ENCODE measurements at places on chromosomes 13 and 19. TPM values are rescaled to one million over a fixed set of nuclear protein-coding genes. Genes with fewer than 3 reads are reported as not detected.

DNA sequence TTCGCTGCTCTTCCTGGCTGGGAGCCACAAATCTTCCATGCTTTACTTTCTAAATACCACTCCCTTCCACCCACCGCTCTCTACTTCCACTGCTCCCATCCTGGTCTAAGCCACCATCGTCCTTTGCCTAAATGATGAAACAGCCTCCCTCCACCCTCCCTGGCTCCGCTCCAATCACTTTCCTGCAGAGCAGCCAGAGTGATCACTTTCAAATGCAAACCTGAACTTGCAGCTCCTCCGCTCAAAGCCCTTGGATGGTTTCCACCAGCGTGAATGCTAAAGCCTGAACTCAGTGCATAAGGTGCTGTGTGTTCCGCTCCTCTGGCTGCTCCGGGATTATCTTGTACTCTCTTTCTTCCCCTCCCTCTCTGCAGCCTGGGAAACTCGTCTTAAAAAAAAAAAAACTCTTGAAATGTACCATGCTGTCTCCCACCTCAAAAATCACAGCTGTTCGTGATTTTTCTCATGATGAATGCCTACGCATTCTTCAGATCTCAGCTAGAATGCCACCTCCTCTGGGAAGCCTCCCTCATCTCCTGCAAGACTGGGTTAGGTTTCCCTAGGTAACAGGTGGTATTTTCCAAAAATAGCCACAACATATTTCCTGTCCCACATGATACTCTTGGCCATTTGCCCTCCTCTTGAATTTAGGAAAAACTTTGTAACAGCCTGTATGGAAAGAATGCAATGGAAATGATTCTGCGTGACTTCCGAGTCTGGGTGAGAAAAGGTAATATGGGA lies 3.7 kb upstream of the SIN3B start:
- no peak overlapping the region for H3K27ac ChIP-seq
- peak overlapping the region; percentile 34 for H3K4me3 ChIP-seq
- H3K36me3 ChIP-seq = no peaks in the 10 kb centered on the region
- H3K4me1 ChIP-seq = peaks cover 20% of the 10 kb centered on the region
- no peaks in the 10 kb centered on the region for H3K27me3 ChIP-seq
- peak; percentile 55 for DNase-seq

RNF17 gene
- total RNA-seq = not detected

GRCh38 chr13:82467626-82468025 lies 1414.6 kb downstream of the SLITRK1 start:
- no peaks in the 10 kb centered on the region for H3K36me3 ChIP-seq
- DNase-seq = no peak
- no peaks in the 10 kb centered on the region for H3K4me1 ChIP-seq
- H3K27ac ChIP-seq = no peak overlapping the region

GRCh38 chr13:98156259-98156658 lies 13.4 kb downstream of the FARP1 start:
- no peaks in the 10 kb centered on the region for H3K4me1 ChIP-seq
- no peak for DNase-seq
- no peaks in the 10 kb centered on the region for H3K36me3 ChIP-seq

DNA sequence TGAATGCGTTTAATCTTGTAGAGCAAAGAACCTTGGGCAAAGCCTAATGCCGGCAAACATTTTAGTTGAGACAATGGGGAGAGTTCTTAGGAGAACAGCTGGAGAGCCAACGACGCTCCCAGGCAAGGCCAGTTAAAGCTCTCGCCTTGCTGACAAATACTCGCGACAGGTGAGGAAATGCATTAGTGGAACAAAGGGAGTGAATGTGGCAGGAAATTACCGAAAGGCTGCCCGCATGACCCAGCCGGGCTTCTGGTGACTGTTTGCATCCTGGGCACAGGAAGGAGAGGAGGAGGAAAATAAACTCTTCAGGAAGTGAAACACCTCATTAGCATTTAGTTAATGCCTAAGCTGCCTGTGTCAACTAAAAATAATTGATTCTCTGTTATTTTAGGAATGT lies 74.6 kb downstream of the SHISA2 start:
- no peaks in the 10 kb centered on the region for H3K27me3 ChIP-seq
- no peak overlapping the region for H3K4me3 ChIP-seq
- peaks cover 11% of the 10 kb centered on the region for H3K4me1 ChIP-seq
- H3K27ac ChIP-seq = peak overlapping the region; percentile 82
- no peaks in the 10 kb centered on the region for H3K36me3 ChIP-seq
- peak; percentile 70 for DNase-seq
